COLO829 (cell line): ENCODE measurements at places on chromosomes 3 and 15.

- DNase-seq = no peak
Observed at GRCh38 chr3:147299656-147300055, 106.7 kb downstream of the ZIC4 start.

GRCh38 chr15:78991879-78992278, 47.0 kb upstream of the CTSH start:
- no peak for DNase-seq

DNA sequence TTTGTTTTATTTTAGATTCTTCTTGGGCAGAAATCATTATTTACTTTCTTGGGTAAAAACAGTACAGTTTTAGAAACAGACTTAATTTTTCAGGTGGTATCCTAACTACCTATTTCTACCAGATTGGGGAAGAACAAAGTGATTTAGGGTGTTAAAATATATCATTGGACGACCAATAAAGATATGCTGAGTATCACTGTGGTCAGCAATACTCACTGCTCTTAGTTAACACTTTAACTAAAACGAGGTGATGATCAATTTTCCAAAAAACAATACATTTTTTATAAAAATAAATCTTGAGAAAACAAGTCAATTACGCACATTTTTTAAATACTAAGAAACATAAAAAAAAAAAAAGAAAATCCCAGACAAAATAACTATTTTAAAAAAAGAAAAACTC, 3.6 kb downstream of the COPS2 start:
- DNase-seq = no peak

- DNase-seq = no peak
Observed at GRCh38 chr15:85314633-85315032, 65.8 kb upstream of the AKAP13 start.

GRCh38 chr3:93931597-93932229, 42.0 kb downstream of the PROS1 start:
- no peak for DNase-seq

DNA sequence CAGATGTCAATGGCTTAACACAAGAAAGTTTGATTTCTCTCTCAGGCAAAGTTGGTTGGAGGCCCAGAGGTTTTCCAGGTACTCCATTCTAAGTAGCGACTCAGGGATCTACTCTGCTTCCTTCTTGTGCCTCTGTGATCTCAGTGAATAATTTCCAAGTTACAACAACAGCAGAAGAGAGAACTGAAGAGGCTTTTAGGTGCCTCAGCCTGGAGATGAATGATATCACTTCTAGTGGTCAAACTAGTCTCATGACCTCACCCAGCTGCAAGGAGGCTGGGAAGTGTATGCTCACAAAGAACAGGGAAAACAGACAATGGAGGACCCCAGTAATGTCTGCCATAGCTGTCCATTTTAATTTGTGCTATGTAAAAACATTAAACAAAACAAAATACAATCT, 4.6 kb upstream of the PRICKLE2 start:
- no peak for DNase-seq
